ENCODE measurements at places on chromosomes 6 and 20.

DNA sequence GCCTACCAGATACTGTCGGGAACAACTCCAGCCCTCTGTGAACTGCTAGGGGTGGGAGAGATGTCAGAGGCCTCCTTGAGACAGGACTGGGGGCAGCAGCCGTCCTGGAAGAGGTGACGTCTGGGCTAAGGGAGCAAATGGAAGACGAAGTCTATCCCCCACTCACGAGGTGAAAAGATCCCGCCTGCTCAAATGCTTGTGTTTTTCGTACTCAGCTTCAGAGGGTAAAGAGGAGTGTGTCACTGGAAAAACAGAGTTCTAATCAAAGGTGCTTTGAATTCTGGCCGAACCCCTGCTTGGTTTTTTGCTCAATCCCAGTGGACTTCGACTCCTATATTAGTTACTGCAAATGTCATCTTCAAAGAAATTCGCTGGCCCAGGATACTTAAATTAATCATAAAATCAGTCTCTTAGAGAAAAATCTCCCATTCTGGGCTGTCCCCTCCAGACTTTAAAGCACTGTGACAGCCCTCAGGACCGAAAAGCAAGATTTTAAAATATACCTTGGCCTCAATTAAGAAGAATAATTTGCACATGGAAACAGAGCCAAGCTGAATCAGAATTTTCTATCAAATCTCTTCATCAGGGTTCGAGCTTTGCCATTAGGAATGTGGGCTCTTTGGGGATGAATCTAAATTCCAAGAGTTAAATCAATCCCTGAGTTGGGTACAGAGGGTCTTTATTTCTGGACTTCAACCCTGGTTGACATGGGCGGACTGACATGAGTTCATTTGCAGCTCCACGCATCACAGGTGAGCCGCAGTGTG is 61.8 kb upstream of the AFDN start:
- DNase-seq, result no peak

GRCh38 chr20:41587523-41587922 is 30.7 kb downstream of the CHD6 start:
- DNase-seq, result no peak

DNA sequence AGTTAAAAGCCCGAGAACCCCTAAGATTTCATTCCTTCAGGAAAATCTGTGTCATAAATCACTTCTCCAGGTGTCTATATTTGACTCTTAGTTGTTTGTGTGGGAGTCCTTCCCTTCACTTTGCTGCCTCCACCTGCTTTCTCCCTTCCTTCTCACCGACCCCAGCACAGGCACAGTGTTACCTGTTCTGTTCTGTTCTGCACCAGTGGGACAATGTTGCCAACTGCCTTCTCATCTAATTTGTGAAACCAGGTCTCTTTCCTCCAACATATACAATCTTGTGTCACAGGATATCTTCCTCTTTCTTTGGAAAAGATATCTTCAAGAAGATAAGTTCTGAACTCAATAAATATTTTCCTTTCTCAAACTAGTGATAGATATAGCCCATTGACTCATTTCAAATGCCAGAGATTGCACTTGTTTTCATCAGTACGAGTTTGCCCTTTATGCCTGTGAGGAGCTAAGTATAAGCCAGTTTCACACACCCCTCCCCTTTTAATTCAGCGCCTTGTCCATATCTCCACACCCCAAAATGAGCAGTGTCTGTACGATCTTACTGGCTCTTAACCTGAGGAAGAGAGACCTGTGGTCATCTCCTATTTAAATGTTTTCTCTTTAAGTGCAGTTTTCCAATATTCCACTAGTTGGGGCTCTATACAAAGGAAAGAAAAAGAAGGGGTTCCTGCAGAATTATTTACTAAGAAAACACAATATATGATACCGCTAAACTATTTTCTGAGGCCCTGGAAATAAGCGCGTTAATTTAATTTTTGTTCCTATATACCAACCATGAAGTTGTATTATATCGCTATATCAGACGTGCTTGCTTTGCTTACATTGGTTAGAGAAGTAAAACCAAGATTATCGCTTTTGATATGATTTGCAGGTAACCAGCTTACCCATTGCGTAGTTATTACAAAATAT is 81.6 kb upstream of the PREP start:
- no peak for DNase-seq

GRCh38 chr20:1841554-1842140 is 53.6 kb upstream of the SIRPA start:
- DNase-seq, result no peak

- DNase-seq, result no peak
Measured at GRCh38 chr6:106249658-106250057, 75.9 kb downstream of the ATG5 start.

- DNase-seq, result no peak
Measured at GRCh38 chr6:76790881-76791280, 672.4 kb downstream of the HTR1B start.

Data from stimulated activated CD4-positive, alpha-beta T cell treated with anti-CD3 and anti-CD28 coated beads, TNF-alpha, amount 100 ng/mL, for 4 hours (primary cell).